OCI-LY7 (cell line): ENCODE measurements at places on chromosomes 4 and X. TPM values are rescaled to one million over a fixed set of nuclear protein-coding genes. Genes with fewer than 3 reads are reported as not detected.

Gene PCYT1B
- not detected in 2 replicates for total RNA-seq

Gene ATP1B4
- total RNA-seq, result not detected in 2 replicates

DNA sequence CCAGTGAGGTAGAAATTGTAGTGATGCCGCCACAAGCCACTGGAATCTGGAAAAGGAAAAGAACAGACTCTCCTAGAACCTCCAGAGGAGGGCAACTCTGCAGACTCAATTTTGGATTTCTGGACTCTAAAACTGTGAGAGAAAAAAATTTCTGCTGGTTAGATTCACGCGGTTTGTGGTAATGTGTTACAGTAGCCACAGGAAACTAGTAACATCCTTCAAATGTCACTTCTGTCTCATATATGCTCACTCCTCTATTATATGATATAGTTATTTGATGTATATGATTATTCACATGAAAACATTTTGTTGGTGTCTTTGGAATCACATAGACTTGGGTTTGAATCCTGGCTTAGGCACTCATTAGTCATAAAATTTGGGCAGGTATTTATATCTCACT, 18.8 kb downstream of the LDOC1 start:
- no peak for DNase-seq

GRCh38 chr4:119002476-119002875, 113.8 kb downstream of the SYNPO2 start:
- no peak for DNase-seq
